ENCODE measurements at places on chromosomes 5 and 9.

- DNase-seq: no peak
Observed at GRCh38 chr9:16460696-16461095, 409.8 kb downstream of the BNC2 start.

DNA sequence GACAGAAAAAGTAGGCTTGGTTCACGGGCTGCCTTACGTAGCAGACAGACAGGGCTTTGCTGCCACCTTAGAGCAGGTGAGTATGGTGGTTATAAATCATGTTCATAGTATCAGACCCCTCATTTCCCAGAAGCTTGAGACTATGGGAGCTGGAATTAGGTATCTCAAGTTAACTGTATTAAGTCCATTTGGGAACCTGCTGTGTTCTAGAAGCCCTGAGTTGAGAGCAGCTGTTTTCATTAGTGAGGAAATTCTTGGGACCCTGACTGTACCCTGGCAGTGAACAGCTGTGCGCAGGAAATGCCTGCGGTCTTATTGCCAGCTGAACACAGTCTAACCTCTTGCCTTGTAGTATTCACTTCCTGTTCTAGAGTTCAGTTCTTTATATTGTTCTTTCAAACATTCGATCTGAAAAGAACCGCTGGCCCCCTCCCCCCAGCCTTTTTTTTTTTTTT is 29.8 kb downstream of the UGCG start:
- DNase-seq: no peak

DNA sequence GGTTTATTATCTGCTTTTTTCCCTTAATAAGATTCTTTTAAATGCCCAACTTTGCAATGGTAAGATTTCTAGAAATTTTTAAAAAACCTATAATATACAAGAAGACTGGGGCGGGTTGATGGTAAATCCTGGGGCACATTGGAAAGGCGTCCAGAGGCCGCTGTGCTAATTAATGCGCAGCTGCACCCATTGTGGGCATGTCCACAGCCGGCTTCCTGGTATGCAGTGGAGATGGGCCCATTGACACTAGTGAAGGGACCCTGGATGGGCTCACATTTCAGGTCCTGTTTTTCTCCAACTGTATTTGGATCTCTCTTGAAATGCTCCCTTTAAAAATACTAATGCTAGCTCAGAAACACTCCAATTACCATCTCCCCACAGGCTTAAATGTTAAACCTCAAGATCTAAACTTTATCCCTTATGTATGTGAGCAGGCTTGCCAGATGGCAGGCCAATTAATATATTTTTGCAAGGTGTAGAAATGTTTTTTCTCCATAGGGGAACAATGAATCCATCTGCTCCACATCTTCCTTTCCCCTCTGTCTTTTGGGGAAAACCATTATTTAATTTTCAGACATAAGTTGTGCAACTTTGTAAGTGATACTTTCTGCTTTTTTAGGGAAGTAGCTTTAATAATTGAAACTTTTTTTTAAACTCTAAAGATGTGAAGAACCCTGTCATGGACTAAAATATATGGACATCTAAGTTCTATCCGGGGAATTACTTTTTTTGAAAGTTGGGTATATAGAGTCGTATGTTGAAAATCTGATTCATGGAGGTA is 177.3 kb downstream of the CD180 start:
- DNase-seq: no peak

- peak; percentile 39 for DNase-seq
Observed at GRCh38 chr5:143557061-143557818, 153.8 kb upstream of the NR3C1 start.

DNA sequence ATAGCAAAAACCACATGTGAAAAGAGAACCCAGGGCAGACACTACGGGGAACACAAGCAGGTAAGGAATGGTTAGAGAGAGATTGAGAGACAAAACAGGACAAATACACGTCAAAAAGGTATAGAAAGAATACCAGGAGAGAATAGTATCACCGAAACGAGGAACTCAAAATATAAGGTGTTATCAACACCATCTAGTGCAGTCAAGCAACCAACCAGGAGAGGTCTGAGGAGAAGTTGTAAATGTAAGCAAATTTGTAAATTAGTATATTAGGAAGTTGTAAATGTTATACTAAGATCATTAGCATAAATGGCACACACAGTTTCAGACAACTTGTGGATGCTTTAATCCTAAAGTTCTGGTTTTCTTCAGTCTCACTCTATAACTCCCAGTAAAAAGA is 355.5 kb downstream of the EBF1 start:
- DNase-seq: no peak

DNA sequence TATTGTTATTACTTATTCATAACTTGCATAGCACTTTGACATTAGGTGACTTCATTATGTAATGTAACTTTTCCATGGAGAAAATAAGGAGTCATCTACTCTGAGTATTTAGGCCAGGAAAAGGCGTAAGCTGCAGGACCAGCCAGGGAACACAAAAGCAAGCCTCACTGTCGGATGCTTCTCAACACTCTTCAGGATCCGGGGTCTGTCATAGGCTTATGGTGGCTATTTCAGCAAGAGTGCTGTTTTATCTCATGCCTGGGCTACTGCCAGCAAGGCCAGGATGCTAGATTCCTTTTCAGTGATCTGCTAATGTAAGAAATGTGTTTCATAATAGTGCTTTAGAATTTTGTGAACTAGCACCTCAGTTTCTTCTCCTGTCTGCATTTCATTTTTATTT is 162.4 kb downstream of the CHSY3 start:
- DNase-seq: no peak

- DNase-seq: no peak
Observed at GRCh38 chr5:136699651-136700050, 334.3 kb upstream of the TRPC7 start.

- no peak for DNase-seq
Observed at GRCh38 chr9:109504689-109505088, 6.6 kb upstream of the PTPN3 start.

DNA sequence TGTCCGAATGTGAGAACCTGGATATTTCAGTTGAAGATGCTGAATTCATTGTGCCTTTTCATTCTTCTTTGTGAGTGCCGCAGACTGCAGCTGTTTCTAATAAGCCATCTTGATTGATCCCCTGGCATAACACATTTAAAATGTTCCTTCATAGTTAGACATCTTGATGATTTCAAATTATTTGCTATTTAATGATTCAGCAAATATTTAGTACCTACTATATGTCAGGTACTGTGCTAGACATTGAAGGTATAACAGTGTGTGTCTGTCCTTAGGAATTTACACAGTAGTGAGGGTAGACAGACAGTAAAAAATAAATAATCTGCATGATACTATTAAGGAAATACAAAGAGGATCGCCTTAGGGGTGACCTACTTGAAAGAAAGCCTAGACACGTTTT is 61.6 kb downstream of the YTHDC2 start:
- DNase-seq: no peak

DNA sequence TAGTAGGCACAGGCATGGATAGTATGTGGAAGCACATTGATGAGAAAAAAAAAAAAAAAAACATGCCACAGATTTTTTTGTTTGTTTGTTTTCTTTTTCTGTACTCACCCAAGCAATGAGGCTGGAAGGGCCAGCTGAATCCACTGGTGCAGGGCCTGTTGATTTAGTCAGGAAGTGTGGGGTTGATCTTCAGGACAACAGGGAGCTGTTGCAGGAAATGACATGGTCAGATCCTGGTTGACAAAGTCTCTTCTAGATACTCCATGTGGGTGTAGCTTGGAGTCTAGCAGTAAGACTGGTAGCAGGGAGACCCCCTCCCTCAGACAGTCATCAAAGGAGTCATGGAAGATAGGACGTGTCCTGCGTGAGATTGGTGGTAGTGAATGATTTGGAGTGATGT is 191.8 kb downstream of the PAPPA start:
- no peak for DNase-seq

DNA sequence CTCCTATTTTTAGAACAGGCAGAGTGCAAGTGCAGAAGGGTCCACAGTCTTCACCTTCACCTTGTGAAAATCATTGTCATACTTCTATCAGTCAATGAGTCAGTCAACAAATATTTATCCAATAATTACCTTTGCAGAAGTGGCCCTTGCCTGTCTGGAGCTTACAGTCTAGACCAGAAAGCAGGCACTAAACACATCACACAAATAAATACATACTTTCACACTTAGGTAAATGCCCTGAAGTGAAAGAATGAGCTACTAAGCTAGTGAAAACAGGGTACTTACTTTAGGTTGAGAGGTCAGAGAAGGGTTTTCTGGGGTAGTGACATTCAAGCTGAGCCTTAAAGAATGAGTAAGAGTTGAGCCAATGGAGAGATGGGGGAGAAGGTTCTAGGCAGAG is 421.9 kb upstream of the ADAMTSL1 start:
- DNase-seq: no peak

GRCh38 chr9:33924978-33925797 is 108.2 kb downstream of the UBE2R2 start:
- no peak for DNase-seq

DNA sequence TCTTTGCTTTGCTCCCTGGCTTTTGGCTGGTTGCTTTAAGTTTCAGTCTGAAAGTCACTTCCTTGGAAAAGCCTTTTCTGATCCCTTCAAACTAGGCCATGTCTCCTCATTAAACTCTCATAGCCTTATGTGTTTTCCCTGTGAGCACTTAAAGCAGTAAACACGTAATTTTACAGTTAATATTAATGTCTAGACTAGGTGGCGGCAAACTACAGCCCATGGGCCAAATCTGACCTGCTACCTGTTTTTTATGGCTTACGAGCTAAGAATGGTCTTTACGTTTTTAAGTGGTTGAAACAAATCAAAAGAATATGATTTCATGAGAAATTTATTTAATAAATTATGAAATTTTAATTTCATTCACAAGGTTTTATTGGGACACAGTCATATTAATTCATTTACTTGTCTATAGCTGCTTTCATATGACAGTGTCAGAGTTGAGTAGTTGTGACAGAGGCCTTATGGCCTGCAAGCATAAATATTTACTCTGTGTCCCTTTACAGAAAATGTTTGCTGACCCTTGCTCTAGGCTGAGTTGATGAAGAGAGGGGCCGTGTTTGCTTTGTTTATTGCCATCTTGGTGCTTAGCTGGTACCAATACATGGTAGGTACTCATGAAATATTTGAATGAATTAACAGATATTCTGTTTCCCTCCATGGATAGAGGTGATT is 7.4 kb downstream of the SLC44A1 start:
- DNase-seq: no peak

DNA sequence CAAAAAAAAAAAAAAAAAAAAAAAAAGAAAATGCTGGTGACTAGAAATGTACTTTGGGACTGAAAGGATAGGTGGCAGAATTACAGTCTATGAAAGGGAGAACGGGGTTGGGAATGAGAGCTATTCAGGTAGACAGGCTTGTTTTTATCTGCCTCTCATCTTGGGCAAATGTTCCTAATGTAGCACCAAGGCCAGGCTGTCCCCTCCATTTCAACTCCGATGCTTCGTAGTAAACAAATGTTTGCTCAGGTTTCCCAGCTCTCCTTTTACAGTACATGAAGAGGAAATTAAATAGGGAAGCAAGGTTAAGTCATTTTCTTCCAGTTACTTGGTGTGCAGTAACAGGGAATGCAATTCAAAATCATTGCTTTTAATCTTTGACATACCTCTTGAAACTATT is 4.4 kb upstream of the BASP1 start:
- DNase-seq: no peak

- DNase-seq: no peak
Observed at GRCh38 chr5:167332309-167332708, 959.1 kb upstream of the WWC1 start.

GRCh38 chr5:105413406-105413990 is 1850.9 kb upstream of the NUDT12 start:
- no peak for DNase-seq

GRCh38 chr5:175743676-175744210 is 85.9 kb downstream of the HRH2 start:
- no peak for DNase-seq

All from NCI-H2081 treated with DMSO at 0.1 percent for 48 hours (cell line).